Foreskin melanocyte (primary cell): ENCODE measurements at places on chromosomes 6 and 20.

DNA sequence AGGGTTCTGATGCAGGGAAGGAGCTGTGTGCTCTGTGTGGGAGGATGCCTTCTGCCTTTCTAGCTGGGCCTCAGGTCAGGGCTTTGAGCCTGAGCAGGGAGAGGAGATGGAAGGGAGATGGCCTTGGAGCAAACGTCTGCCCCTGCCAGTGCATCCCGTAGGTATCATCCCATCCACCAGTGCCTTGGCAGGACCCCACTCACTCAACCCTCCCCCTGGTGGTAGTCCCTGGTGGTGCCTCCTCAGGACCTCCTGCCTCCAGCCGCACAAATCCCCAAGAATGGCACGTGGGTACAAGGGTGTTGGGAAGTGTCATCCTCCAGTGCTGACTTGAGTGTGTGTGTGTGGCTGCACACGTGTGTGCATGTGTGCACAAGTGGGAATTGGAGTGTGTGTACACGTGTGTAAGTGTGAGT is 23.1 kb upstream of the MICB start:
- no peak for DNase-seq

DNA sequence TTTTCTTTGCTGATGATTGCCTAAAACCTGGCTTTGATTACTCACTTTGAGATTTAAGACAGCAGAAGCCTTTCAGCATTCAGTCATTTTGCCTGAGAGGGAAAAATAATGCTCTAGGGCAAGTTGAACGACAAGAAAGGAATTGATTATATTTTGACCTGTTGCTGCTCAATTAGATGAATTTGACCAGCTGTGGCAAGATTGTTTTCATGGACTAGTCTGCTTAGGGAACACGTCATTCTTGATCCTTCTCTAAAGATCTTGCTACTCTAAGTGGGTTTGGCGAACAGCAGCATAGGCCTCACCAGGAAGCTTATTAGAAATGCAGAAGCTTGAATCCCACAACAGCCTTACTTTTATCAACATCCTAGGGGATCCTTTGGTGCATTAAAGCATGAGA is 59.7 kb upstream of the PHACTR1 start:
- peak; percentile 64 for DNase-seq

DNA sequence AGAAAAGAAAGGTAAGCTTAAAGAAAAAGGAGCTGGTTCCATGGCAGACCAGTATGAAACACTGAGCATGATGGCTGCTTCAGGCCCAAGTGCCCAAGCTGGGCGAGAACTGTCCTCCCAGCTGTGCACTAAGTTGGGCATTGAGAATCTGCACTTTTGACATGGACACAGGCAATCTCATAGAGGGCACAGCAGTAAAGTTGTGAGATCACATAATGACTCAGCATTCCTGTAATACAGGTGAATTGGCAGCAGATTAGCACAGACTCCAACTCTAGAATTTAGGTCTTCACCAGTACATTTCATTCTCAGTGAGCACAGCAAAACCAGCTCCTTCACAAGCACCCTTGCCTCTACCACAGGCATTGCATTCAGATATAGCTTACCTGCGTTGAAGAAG is 343.4 kb downstream of the PKHD1 start:
- DNase-seq, result no peak

DNA sequence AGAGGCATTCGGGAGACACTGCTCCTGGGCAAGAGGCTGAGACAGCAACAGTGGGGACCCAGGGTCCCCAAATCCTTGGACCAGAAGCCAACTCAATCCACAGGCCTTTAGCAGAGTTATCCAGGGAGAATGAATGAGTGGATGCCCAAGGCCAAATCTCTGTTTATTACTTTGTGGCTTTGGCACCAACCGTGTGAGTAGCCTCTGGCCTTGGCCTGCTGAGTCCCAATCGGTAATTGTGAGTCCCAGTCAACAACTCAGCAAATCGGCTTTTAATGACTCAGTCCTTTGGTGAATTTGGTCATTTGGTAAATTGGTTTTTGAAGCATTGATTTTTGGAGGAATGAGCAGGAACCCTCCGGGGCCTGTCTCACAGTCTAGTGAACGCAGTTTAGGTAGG is 29.1 kb upstream of the ECI2 start:
- no peak for DNase-seq

GRCh38 chr6:138769102-138769676 is 4.4 kb upstream of the CCDC28A start:
- DNase-seq, result no peak

GRCh38 chr6:14934844-14935243 is 311.0 kb upstream of the JARID2 start:
- DNase-seq, result no peak
